Testis (tissue), 5 donors: ENCODE measurements at places on chromosomes 3 and 15. TPM values are rescaled to one million over a fixed set of nuclear protein-coding genes. Genes with fewer than 3 reads are reported as not detected.

GRCh38 chr15:37058316-37058985 is 41.9 kb downstream of the MEIS2 start:
- DNase-seq: no peak

GRCh38 chr3:66713921-66714320 is 213.1 kb upstream of the LRIG1 start:
- DNase-seq: no peak

GRCh38 chr3:112497897-112498548 is 1.2 kb downstream of the BTLA start:
- no peak for DNase-seq

DNA sequence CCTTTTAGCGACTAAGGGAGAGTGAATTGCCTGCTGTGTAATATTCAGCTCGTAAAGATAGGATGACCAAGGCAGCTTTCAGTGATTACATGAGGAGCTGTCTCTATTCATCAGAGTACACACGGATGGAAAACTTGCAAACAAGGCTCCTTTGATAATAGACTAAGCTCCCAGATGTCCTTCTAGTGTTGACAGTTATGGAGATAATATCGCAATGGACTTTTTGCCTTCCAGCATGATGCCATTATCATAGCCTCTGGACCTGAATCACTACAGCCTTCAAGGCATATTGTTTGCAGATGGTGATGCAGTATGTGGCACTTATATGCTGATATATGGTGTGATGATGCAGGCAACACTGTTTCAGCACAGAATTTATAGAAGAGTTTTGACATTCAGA is 93.9 kb downstream of the ECT2 start:
- DNase-seq: no peak

DNA sequence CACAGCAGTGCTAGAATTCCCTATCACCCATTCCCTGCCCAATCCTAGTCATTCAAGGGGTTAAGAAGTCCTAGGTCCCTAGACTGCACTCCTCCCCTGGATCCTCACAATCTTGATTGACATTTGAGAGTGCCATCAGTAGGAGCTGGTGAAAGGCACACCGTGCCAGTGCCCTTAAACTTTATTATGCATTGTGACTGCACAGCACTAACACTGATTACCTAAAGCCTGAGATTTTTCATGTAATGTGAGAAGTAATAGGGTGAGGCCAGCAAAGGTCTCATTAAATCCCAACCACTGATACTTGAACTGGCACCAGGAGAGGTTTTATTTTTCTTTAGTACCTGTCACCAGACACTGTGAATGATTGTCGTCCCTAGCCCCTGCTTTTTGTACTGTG is 16.3 kb downstream of the GXYLT2 start:
- DNase-seq: no peak

DNA sequence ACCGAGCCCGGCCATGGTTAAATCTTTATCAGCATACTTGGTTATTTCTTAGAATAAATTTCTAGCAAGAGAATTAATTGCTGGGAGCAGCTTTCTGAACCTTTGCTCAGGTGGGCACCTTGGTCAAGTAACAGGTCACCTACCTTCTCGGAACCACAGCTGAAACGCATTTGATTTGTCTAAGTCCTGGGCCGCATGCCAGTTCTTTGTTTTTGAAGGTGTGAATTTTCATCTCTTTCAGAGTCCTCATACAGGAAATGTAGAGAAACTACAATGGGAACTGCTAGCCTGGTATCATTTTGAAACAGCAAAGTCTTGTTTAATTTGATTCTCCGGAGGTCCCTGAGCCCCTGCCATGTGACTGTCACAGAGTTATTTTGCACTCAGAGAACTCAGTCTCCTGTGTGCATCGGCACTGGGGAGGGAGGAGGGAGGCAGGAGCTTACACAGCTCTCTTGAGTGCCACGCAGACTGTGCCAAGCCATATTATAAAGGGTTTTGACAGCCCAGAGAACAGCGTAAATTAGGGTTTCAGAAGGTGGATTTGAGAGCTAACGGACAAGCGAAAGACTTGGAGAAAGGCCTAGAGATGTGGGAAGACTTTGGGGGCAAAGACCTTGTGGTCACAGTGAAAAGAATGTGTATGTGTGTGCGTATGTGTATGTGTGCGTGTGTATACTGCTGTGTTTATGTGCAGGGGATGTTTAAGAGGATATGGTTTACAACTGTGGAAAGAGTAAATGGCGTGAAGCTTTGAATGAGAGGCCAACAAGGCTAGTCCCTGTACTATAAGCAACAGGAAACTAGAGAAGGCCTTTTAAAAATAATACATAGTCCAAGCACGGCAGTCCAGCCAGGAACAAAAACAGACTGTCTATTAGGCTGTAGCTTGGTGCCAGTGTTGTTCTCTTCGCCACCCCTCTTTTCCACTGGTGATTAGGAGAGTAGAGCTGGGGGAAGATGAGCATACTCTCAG is 61.8 kb upstream of the ATP13A3 start:
- no peak for DNase-seq

DNA sequence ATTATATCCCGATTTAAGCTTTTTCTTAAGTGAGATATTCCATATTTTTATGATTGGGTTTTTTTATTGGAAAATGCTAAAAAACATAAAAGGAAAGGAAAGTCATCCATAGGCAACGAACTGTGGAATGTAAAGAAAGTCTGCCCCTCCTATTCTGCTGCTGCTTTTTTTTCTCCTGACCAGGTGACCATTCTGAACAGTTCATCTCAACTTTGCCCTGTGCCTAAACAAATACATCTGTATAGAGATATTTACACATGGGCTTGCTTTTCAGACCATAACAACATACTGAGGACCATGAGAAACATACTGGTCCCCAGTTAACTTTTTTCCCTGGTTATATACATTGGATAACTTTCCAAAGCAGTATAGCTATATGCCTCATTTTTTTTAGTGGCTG is 18.9 kb upstream of the MLF1 start:
- no peak for DNase-seq

DNA sequence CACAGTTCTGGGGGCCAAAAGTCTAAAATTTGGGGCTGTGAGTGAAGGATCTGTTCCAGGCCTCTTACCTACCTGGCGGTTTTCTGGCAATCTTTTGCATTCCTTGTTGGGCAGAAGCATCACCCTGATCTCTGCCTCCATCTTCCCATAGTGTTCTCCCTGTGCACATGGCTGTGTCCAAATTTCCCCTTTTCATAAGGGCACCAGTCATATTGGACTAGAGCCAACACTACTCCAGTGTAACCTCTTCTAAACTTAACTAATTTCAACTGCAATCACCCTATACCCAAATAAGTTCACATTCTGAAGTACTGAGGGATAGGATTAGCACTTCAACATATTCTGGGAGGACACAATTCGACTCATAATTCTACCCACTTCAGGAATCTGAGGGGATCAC is 85.0 kb downstream of the CCNL1 start:
- DNase-seq: no peak

DNA sequence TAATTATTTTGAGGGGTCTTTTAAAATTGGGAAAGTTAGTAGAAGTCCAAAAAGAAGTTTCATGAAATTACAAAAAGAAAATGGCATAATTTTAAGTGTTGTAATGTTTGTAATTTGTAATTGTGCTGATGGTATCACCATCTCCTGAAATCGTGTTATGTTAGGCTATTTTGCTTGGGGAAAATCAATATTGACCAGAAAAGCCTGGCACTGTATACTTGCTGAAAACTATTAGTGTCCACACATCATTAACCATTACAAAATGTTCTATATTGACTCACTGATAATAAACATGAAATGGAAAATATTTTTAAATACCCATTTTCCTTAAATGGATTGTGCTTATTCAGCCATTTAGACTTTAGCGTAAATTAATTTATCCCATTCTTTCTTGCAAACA is 40.3 kb upstream of the ZBED2 start:
- DNase-seq: no peak

DNA sequence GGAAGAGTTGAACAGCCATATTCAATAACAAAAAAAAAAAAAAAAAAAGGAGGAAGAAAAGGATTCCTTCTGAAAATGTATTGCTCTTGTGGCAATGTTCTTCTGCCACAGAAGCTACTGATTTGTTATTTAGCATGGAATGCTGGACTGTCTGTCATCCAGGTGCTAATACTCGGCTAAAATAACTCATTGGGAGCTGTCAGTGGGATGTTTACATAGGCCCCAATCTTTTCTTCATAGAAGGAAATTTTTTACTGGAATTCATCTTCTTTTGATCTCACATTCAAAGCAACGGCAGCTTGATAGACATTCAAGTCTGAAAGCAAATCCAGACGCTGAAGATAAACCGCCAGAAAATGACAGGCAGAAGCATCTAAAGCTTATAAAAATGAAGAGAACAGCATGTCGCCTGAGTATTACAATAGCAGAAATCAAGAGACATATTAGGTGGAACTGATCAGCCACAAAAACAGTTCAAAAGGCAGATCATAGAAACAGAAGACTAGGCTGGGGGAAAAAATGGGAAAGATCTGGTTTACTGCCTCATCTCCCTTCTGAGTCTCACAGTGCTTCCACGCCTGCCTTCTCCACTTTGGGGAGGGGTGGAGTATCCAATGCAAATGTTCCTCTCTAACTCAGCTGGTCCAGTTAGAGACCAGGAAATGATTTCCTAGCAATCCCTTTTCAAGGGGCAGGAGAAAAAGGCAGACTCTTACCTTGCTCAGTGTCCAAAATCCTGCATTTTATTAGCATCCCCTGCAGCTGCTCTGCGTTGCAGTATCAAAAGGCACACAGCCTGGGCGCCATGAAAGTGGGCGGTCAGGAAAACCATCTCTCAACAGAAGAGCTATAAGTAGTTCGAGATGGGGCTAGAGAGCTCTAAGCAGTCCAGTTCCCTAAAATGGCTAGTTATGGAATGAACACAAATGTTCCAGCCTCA is 451.9 kb downstream of the FOXP1 start:
- DNase-seq: no peak

- DNase-seq: no peak
Observed at GRCh38 chr15:77081971-77082370, 11.1 kb upstream of the TSPAN3 start.

- no peak for DNase-seq
Observed at GRCh38 chr3:4306860-4307259, 3.7 kb downstream of the SETMAR start.

DNA sequence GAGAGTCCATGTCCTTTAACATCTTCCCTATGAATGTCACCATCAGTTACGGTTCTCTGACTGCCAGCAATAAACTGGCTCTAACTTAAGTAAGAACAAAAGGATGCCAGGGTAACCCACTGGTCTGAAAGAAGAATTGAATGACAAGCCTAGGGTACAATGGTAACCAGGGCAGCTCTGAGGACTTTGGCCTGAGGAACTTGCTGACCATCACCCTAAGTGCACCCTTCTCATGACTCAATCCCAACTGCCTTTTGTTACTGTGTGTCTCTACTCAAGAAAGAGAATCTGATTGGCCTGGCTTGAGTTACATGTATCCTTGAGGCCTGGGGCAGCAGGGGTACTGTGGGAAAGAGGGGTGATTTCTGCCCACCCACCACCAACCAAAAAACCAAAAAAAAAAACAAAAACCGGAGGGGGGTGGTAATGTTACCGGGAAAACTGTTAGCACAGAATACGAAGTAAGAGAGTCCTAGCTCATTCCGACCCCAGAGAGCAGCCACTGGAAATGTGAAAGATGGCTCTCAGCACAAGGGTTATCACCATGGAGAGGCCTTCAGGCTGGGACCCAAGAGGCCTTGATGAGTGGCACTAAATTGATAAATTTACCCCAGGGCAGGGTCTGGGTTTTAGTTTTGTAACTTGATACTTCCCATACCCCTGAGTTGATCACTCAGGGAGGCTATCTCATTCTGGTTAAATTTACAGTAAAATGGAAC is 9.3 kb upstream of the SLC28A1 start:
- no peak for DNase-seq

DNA sequence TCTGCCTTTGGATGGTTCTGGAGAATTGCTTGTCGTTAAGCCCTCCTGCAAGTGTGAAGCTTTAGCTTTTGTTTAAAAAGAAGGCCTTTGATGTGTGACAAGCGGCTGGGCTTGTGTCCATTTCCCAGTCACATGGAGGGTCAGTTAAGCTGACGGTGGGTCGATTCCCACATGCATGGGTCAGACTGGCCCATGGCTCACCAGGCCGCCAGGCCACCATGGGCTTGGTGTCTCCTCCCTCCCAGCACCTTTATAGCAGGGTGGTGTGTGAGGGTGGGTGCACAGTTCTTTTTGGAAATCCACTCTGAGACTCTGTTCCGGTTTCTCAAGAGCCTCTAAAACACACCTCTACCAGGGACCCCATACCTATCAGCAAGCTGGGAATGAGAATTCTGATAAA is 67.2 kb downstream of the SCN5A start:
- DNase-seq: no peak

DNA sequence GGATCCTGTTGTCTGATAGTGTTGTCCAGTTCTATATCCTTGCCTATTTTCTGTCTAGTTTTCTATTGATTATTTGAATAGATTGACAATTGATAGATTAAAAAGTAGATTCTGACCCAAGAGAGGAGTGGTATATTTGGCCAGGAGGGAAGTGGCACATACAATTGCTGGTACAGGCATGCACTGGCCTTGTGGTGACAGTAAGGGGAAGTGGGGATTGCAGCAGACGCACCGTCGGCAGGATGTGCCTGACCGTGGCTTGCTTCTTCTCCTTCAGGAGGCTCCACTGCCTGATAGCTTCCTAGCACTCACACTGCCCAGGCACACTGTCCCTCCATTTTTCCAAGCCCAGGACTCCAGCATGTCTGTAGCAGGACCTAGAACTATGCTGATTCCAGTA is 10.5 kb downstream of the GABRG3 start:
- no peak for DNase-seq

- DNase-seq: peak; percentile 51
Observed at GRCh38 chr3:52090131-52090932, 34.0 kb upstream of the DUSP7 start.

- DNase-seq: no peak
Observed at GRCh38 chr15:89551550-89551949, 23.7 kb upstream of the TICRR start.

- no peak for DNase-seq
Observed at GRCh38 chr3:101732240-101732641, 7.8 kb downstream of the CEP97 start.

DNA sequence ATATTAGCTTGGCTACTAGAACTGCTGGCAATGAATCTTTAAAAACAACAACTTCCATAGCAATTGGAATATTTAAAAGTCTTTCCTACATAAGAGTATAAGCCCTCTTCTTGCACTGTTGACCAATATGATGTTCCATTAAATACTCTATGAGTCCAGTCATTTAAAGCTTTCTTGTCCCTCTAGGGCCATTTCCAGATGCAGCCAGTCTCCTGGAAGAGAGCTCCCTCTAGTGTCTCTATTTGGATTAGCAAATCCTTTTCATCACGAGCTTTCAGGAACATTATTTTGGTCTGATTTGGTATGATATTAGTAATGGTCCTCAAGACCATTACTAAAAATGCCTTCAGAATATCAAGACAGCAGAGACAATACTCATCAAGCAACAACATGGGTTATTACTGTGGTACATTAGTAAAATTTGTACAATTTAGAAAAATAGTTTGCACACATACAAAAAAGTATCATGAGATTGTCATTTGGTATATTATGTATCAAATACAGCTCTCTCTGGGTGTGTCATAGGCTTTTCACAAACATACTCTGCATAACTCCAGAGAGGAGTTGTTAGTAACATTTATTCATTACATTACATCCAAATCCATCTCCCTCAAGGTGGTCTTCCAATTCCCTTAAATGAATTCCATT is 101.3 kb downstream of the DPH6 start:
- no peak for DNase-seq

GRCh38 chr3:108293858-108294257 is 2.5 kb upstream of the HHLA2 start:
- no peak for DNase-seq

The GDPGP1 gene
- 8.9 TPM for polyA plus RNA-seq

The IL16 gene
- 13.1 TPM for polyA plus RNA-seq

The MCF2L2 gene
- 6.8 TPM for polyA plus RNA-seq

The TYRO3 gene
- 99.0 TPM for polyA plus RNA-seq

The CFAP100 gene
- polyA plus RNA-seq: 74.2 TPM

The CRTAP gene
- polyA plus RNA-seq: 151 TPM

The CYP11A1 gene
- polyA plus RNA-seq: 76.2 TPM

The SAMD7 gene
- polyA plus RNA-seq: 0.25 TPM
